Tibial nerve (tissue), 4 donors: ENCODE measurements at places on chromosomes 2 and 18. TPM values are rescaled to one million over a fixed set of nuclear protein-coding genes. Genes with fewer than 3 reads are reported as not detected.
A peak's percentile ranks its signal among the peaks of the same experiment; 100 is the strongest.

UGT1A3 gene
- not detected for total RNA-seq

CNGA3 gene
- 0.30 TPM for total RNA-seq

ANKRD30BL gene
- total RNA-seq = not detected

PJVK gene
- 7.5 TPM for total RNA-seq

CHRND gene
- total RNA-seq = not detected

ITPRID2 gene
- 260 TPM for total RNA-seq

VIT gene
- total RNA-seq = 123 TPM

GPC1 gene
- total RNA-seq = 143 TPM

SOX11 gene
- total RNA-seq = not detected

LONRF2 gene
- total RNA-seq = 11.4 TPM

- no peak for DNase-seq
- no peaks in the 10 kb centered on the region for H3K27me3 ChIP-seq
- no peaks in the 10 kb centered on the region for H3K4me1 ChIP-seq
Measured at GRCh38 chr18:46445522-46446313, 211.3 kb downstream of the LOXHD1 start.

- no peaks in the 10 kb centered on the region for H3K4me1 ChIP-seq
- no peaks in the 10 kb centered on the region for H3K27me3 ChIP-seq
- DNase-seq = no peak
Measured at GRCh38 chr2:56315376-56315775, 131.6 kb downstream of the CCDC85A start.

DNA sequence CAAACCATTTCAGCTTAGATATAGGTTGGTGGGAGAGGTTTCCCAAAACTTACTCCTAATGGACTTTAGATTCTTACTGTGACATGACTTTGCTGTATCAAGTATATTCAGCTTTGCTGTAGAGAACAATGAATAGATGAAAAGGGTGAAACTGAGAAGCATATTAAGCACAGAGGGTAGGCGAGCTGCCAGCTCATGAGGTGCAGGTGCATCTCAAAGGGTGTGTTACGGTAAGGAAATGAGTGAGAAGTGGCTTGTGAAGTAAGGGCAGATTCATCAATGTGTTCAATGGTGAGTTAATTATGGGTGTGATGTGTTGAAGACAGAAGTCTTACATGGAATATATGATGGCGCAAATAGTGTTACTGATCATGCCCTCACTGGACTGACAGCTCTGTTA is 49.3 kb downstream of the CD8B2 start:
- H3K4me3 ChIP-seq = no peak overlapping the region
- H3K27me3 ChIP-seq = no peaks in the 10 kb centered on the region
- no peaks in the 10 kb centered on the region for H3K36me3 ChIP-seq
- H3K27ac ChIP-seq = no peak overlapping the region

- no peaks in the 10 kb centered on the region for H3K27me3 ChIP-seq
- H3K4me3 ChIP-seq = no peak overlapping the region
- H3K36me3 ChIP-seq = no peaks in the 10 kb centered on the region
- H3K27ac ChIP-seq = peak overlapping the region; percentile 41
- peaks cover 25% of the 10 kb centered on the region for H3K4me1 ChIP-seq
Measured at GRCh38 chr2:109318949-109319342, 189.9 kb downstream of the SH3RF3 start.

DNA sequence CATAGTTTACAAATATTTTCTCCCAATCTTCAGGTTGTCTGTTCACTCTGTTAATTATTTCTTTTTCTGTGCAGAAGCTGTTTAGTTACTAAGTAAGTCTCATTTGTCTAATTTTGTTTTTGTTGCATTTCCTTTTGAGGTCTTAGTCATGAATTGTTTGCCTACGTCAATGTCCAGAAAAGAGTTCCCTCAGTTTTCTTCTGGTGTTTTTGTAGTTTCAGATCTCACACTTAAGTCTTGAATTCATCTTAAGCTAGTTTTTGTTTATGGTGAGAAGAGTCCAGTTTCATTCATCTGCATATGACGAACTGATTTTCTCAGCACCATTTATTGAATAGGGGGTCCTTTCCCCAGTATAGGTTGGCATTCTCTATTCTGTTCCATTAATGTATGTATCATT is 1252.2 kb upstream of the TMEFF2 start:
- H3K4me1 ChIP-seq = no peaks in the 10 kb centered on the region
- no peak for DNase-seq
- H3K27me3 ChIP-seq = no peaks in the 10 kb centered on the region
- no peak overlapping the region for H3K27ac ChIP-seq

GRCh38 chr18:66676699-66677098 is 72.8 kb upstream of the CDH19 start:
- no peak overlapping the region for H3K27ac ChIP-seq
- no peaks in the 10 kb centered on the region for H3K4me1 ChIP-seq
- H3K4me3 ChIP-seq = no peak overlapping the region
- H3K27me3 ChIP-seq = no peaks in the 10 kb centered on the region
- no peak for DNase-seq
- peaks cover 16% of the 10 kb centered on the region for H3K36me3 ChIP-seq

DNA sequence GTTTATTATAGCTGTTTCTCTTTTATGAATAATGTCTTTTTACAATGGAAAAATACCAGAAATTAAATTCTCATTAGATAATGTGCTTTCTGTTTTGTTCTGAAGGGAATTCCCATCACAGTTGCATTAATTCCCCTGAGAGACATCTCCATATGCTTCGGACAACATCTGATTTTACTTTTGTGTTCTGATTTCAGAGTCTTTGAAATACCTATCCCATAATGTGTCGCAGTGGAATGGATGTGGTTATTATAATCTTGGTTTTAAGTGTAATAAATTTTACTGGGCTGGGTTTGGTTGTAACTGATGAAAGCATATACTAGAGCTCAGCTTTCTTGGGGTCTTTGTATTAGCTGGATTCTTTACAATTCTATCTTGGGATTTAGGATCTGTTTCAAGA is 12.5 kb downstream of the SPTBN1 start:
- no peaks in the 10 kb centered on the region for H3K27me3 ChIP-seq
- H3K4me3 ChIP-seq = no peak overlapping the region
- no peak for DNase-seq
- H3K36me3 ChIP-seq = no peaks in the 10 kb centered on the region
- peaks cover 22% of the 10 kb centered on the region for H3K4me1 ChIP-seq

GRCh38 chr18:60898111-60898510 is 435.1 kb upstream of the CDH20 start:
- no peaks in the 10 kb centered on the region for H3K4me1 ChIP-seq
- H3K36me3 ChIP-seq = no peaks in the 10 kb centered on the region
- no peak for DNase-seq
- no peak overlapping the region for H3K27ac ChIP-seq

DNA sequence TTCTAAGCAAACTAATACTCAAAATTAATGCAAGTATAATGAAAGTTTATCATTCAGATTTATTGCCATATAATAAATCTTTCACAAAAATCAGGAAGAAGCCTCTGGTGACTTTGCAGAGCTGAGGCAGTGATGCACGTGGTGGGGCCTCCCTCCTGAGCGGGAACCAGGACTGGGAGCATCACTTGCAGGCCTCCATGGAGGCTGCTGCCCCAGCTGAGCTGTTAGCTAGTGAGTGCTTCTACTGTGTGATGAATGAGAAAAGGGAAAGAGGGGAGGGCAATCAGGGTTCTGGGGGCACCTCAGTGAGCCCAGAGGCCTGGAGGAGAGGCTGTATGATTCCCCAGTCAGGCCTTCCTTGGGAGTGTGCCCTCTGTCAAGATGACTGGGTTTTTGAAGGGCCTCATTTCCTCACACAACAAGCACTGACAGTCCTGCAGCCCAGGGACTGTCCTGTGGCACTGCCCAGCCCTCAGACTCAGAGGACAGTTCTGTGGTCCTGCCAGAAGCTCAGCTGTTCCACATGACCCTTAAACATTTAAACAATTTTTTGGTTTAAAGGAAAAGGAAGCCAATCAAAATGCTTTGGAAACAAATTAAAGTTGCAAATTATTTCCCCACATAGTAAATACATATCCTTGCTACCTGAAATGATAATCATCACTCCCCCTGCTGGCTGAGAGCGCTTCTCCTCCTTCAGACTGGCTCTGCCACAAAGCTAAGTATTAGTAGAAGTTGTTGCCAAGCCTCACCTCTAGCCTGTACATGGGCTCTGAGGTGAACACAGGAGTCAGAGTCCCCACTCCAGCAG is 90.9 kb upstream of the SMAD7 start:
- H3K27ac ChIP-seq = peak overlapping the region; percentile 23
- H3K4me1 ChIP-seq = no peaks in the 10 kb centered on the region
